ENCODE measurements at places on chromosomes 5 and 9. TPM values are rescaled to one million over a fixed set of nuclear protein-coding genes. Genes with fewer than 3 reads are reported as not detected.

The TNFSF15 gene
- 8.8 TPM for total RNA-seq

The LCN15 gene
- not detected for total RNA-seq

The IFNA7 gene
- not detected for total RNA-seq

The FAM163B gene
- total RNA-seq: 0.26 TPM

The TEX48 gene
- total RNA-seq: not detected

The FBP2 gene
- total RNA-seq: 2.2 TPM

The IL13 gene
- total RNA-seq: not detected

The PDE8B gene
- 2.9 TPM for total RNA-seq

The ADAMTS12 gene
- total RNA-seq: 28.8 TPM

The HACD4 gene
- 14.5 TPM for total RNA-seq

- DNase-seq: no peak
Measured at GRCh38 chr5:143801252-143801939, 10.6 kb upstream of the HMHB1 start.

- DNase-seq: no peak
Measured at GRCh38 chr5:61304590-61305381, 27.3 kb upstream of the ZSWIM6 start.

DNA sequence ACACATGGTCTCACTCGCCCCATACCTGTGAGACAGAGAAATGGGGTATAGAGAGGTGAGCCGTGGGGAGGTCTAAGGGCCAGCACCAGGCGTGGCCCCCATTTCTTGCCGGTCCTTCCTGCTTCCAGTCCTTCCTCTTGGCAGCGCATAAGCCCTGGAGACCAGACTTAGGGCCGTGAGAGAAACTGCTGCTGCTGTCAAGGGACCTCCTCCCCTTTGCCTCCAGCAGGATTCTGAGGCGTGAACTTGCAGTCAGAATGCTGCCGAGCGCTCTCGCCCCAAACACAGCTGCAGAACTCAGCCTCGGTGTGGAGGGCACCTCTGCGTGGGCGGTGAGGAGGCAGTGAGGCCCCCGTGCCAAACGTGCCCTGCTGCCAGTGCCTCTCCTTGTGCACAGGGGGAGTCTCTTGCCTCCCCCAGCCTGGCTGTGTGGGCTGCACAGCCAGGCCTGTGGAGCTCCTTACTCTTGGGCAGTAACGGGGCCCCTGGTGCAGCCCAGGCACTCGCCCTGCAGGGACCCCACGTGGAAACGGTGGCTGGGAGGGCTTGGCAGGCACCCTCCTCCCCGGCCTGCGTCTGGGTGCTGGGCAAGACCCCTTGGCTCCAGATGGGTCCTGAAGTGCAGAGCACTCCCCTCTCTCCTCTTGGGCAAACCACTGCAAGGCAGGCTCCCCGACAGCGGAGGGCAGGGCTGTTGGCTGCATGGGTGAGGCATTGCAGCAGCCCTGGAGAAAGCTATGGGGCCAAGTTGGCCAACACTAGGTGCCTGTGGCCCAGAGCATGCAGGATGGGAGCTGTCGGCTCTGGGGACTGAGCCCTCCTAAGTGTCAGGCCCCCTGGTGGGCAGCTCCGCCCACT lies 85.4 kb downstream of the RXRA start:
- DNase-seq: no peak

GRCh38 chr9:16664211-16664610 lies 206.3 kb downstream of the BNC2 start:
- no peak for DNase-seq

GRCh38 chr5:75199071-75199470 lies 37.6 kb downstream of the ANKRD31 start:
- DNase-seq: no peak

- no peak for DNase-seq
Measured at GRCh38 chr5:134106991-134107701, 7.3 kb upstream of the TCF7 start.

- DNase-seq: no peak
Measured at GRCh38 chr9:93049491-93049890, 9.0 kb upstream of the SUSD3 start.

GRCh38 chr9:105055917-105056316 lies 128.0 kb upstream of the ABCA1 start:
- DNase-seq: no peak

DNA sequence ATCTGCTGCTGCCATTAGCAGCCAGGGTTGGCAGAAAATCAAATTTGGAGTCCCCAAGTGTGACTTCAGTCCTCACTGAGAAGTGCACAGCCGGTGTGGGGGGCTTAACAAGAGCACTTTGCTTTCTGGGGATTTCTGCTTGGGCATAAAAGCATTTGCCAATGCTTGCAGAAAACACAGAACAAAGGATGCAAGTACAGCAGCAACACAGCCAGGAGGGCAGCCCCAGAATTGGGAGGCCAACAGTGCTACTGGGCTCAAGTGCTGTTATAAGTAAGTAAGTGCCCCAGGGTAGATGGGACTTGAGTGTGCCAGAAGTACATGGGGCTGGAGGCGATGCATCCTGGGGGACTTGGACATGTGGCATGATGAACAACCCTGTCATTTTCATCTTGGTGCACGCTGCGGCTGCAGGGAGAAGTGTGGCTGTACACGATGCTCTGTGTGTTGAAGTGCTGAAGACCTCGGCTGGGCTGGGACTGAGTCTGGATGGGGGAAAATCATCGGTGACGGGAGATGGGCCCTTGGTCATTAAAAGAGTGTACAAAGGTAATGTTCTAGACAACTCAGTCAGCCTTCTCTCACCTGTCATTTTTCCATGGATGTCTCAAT lies 73.3 kb downstream of the GOLPH3 start:
- DNase-seq: no peak

GRCh38 chr5:141811287-141812155 lies 66.7 kb downstream of the PCDH1 start:
- no peak for DNase-seq

DNA sequence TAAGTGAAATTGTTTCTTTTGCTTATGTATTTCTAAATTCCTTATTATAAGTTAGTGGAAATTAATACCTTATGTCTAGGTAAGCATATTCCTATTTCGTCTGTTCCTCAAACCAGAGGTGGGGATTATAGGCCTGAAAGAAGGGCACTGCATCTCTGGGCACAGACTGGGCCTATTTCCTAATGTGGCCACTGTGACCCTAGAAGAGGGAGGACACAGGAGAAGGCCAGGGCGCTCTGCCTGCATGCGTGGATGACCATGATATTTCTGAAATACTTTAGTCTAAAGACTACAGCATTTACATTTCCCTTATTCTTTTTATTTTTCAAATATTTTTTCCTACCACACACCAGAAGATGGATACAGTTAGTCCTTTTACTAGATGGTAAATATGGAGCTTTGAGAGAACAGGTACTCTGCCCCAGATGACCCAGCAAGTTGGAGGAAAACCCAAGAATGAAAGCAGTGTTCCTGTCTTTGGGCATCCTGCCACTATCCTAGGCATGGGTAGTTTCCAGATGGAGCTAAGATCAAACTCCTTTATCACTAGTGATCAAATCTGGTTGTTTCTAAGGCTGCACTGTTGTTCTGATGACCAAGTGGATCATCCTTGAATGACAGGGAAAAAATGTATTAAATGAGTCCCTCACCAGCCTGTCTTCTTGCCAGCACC lies 27.8 kb downstream of the RUSC2 start:
- no peak for DNase-seq

- no peak for DNase-seq
Measured at GRCh38 chr9:2158766-2159430, 143.8 kb downstream of the SMARCA2 start.

- DNase-seq: peak; percentile 37
Measured at GRCh38 chr5:163347671-163348070, 89.7 kb upstream of the CCNG1 start.

DNA sequence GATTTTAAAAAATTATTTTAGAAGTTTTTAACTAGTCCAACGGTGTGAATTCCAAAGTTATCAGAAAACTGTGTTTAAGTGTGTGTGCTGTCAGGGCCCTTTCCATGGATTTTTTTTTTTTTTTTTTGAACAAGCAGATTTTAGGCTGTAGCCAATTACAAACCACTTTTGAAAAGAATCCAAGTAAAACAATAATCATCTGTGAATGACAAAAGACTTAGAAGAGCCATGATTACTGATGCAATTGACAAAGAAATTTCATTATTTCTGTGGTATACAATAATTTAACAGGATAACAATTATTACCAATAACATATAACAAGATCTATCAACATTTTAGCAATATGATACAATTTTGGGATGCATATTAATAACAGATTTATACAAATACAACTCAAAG lies 16.2 kb upstream of the PAIP1 start:
- no peak for DNase-seq

DNA sequence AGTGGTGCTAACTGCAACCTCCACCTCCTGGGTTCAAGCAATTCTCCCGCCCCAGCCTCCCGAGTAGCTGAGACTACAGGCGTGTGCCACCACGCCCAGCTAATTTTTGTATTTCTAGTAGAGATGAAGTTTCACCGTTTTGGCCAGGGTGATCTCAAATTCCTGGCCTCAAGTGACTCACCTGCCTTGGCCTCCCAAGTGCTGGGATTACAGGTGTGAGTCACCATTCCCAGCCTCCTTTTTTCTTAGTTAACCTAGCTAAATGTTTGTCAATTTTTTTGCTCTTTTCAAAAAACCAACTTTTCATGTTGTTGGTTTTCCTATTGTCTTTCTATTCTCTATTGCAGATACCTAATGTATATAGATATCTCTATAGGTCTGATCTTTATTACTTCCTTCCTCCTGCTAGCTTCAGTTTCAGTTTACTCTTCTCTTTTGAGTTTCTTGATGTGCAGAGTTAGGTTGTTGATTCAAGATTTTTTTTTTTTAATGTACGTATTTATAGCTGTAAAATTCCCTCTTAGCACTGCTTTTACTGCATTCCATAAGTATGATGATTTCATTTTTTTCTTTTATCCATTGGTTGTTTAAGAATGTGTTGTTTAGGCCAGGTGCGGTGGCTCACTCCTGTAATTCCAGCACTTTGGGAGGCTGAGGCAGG lies 32.9 kb downstream of the FGD3 start:
- DNase-seq: no peak

DNA sequence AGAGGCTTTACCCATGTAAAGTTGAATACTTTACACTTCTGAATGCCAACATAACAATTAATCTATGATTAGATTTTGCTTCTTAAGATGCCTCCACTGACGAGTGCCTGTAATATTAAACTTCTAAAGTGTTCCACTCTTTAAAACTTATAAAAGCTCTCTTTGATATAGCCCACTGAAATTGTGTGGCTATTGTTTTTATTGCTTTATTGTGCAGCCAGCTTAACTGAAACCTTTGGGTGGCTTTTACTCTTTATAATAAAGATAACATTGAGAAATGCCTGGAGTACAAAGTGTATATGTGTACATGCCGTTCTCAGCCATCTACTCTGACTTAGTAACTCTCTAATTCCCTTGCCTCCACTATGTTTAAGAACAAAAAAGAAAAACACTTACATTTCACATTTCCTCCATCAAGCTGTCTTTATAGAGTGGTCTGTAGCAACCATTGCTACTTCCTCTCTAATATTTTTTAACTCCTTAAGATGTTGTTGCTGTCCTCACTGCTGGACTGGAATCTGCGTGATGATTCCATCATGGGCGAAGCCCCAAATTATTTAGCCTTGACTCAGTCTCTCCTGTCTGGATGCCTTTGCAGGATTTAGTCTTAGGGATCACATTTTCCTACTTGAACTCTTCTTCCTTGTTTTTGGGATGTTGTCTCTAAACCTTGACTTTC lies 9.1 kb downstream of the PIK3R1 start:
- no peak for DNase-seq
